ENCODE measurements at places on chromosomes 5 and 9.

DNA sequence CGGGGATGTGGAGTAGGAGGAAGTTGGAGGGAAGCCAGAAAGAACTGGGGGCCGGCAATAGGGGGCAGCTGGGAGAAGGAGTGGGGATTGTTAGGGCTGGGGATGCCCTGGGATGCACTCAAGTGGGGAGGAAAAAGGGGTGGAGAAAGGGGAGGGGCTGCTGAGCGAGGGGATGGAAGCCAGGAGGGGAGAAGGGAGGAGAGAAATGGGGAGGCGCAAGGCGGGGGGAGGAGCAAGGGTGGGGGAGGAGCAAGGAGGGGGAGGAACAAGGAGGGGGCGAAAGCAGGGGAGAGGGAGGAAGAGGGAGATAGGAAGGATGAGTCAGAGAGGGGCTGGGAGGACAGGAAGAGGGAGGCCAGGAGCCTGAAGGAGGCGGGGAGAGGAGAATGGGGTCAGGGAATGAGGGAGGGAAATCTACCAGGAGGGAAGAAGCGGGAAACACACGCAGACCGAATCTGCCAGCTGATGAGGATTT, 1.6 kb downstream of the IRX4 start:
- DNase-seq: peak; percentile 93

GRCh38 chr5:141742866-141743851, 61.1 kb upstream of the ARAP3 start:
- DNase-seq: peak; percentile 79

DNA sequence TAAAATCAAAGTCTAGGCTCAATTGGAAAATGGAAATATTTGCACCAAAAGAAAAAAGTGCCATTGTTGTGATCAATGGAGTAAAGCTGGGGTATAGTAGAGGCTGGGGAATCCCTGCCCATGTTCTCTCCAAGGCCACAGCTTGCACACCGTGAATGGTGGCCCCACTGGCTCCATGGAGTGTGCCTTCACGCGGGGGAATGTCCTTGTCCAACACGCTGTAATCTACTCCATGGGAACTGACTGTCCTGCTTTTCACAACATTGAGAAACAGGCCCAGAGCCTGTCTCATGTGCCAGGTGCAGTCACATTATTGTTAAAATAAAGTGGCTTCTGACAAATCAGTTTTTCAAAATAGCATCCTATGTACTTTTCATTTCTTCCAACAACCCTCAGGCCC, 33.1 kb upstream of the ITGA2 start:
- DNase-seq: no peak

- no peak for DNase-seq
These were observed 2.2 kb upstream of the GNPDA1 start for GRCh38 chr5:142014911-142015584.

DNA sequence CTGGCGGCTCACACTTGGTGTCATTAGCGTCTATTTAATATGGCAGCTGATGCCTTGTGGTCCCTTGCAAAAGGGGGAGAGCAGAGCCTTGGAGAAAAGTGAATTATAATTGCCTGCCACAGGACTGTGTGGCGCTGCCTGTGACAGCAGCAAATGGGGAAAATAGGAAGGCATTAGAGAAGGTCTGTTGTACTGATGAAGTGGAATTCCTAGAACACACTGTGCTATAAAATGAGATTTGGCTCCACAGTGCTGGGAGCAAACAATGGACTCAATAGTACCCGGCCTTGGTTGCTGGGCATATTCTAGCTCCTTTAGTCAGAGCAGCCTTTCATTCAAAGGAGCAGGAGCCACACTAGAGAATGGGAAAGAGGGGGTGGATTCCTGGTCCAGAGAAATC, 21.3 kb downstream of the SEMA6A start:
- no peak for DNase-seq

- DNase-seq: no peak
These were observed 81.2 kb downstream of the PHAX start for GRCh38 chr5:126681970-126682369.

DNA sequence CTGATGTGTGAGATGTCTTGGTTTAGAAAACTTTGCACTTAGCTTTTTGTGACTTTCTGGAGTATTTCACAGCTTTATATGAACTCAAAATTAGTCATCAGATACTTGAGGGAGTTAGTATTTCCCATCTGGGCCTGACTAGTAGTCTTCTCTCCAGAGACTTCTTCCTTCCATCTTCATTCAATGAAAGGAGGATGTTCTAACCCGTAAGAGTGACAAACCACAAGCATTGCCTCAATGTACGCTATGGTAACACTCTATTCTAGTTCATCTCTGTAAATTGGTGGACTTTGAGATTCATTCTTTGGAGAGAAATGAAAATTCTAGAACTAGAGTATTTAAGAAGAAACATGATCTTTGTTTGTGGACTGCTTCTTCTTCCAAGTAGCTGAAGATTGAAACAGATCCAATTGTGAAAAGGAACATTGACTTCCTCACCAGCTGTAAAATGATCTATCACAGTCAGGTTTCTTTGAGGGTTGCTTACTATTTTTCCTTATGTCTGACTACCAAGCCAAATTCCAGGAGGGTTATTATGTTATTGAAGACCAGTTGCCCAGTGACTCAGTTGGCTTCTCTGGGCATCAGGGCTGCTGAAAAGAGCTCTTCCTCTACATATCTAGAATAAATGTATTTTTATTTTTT, 157.6 kb downstream of the SLC12A2 start:
- DNase-seq: no peak

DNA sequence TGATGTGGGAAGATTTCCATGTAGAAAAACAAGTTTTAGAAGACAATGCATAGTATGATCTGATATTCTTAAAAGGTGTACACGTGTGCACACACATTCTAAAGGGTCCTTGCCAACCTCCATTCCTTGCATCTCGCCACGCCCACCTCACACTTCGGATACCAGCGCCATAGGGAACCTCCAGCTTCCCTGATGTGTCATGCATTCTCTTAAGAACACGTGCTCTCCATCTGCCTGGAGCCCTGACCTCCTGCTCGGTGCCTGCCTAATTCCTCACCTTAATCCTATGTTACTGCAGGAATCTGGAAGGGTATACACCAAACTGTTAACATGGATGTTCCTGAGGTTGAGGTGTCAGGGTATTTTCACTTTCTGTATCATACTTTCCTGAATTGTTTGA, 63.1 kb downstream of the PTCD2 start:
- DNase-seq: no peak

- DNase-seq: peak; percentile 51
These were observed 436.5 kb upstream of the SLC30A5 start for GRCh38 chr5:68657055-68657961.

- no peak for DNase-seq
These were observed 38.0 kb downstream of the ABITRAM start for GRCh38 chr9:108972186-108972585.

GRCh38 chr5:126271141-126271540, 152.1 kb upstream of the GRAMD2B start:
- no peak for DNase-seq

DNA sequence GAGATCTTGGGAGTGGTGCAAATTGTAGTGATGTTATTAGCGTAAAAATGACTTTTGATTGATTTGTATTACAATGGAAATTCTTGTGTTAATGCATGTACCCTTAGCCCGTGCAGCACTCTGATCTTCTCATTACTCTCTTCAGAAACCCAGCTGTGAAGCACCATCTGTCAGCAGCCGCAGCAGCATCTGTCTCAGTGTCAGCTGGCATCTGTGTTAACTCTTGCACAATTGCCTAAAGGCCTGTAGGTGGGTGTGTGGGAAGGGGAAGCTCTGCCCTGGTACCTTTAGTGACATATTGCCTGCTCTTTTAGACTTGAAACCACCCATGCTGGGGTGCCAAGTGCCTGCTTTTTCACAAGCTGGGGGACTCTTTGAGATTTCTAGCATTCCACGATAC, 101.3 kb downstream of the FBXL7 start:
- DNase-seq: no peak

GRCh38 chr9:70222354-70222753, 36.4 kb upstream of the SMC5 start:
- DNase-seq: no peak

GRCh38 chr9:131478911-131479310, 23.8 kb upstream of the POMT1 start:
- no peak for DNase-seq

DNA sequence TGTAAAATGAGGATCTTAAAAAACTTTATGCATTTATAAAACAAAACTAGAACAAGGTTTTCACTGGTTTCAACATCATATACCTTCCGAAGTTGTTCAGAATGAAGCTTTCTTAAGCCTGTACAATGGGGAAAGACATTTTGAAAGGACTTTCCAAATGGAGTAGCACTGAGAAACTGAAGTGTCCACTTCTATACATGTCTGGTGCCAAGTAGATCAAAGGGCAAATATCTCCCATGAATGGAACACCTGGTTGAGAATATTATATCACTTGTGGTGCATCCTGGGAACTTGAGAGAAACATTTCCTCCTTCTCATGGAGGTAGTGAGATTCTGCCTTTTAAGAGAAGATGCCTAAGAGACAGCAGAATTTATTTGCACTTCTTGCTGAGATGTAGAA, 182.1 kb upstream of the ACTBL2 start:
- DNase-seq: no peak

DNA sequence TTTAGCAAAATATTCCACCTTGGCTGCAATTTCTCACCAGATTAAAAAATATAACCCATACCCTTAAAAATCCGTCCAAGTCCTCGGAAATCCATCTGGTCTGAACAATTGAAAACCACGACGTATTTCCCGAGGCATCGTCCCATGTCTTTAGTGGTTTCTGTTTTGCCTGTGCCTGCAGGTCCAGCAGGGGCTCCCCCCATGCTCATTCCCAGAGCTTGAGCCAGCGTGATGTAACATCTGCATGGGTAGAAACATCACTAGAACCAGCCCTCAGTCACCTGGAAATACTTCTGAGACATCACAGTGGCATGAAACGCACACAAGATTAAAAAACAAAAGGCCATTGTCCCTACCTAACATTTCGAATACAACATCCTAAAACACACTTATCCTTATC, 114.0 kb downstream of the DNAH5 start:
- DNase-seq: no peak

GRCh38 chr5:14481349-14481748, 100.2 kb upstream of the OTULINL start:
- no peak for DNase-seq

GRCh38 chr5:107772418-107773310, 101.9 kb upstream of the EFNA5 start:
- DNase-seq: peak; percentile 33

DNA sequence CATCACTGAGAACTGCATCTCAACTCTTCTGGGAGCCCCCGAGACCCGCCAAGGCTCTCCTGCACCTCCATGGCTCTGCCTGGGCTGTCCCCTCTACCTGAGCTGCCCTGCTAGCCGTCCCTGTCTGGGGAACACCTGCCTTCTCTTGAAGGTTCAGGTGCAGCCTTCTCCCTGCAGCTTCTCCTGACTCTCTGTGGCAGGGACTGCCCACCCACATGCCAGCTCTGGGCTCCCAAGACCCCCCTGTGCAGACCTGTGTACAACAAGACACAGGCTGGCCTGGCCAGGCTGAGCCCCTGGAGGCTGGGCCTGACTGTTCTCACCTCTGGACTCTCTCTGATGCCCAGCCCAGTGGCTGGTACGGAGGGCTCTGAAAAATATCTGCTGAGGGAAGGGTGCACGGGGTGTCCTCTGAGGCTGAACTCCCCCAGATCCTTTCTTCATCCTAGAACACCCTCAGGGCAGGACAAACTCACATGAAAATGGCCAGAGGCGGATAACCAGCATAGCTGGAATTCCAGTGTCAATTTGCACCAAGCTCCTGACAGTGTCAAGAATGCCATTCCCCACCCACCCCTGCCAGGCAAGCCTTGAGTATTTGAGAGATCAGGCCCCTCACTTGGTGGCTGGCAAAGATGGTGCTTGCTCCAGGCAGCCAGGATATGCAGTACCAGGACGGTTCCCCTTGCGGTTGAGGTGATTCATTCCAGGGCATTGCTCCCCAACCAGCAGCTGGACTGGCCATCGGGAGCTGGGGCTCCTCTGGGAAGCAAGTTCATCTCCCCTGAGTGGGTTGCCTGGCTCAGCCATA, 40.9 kb upstream of the SLC25A51 start:
- peak; percentile 57 for DNase-seq

DNA sequence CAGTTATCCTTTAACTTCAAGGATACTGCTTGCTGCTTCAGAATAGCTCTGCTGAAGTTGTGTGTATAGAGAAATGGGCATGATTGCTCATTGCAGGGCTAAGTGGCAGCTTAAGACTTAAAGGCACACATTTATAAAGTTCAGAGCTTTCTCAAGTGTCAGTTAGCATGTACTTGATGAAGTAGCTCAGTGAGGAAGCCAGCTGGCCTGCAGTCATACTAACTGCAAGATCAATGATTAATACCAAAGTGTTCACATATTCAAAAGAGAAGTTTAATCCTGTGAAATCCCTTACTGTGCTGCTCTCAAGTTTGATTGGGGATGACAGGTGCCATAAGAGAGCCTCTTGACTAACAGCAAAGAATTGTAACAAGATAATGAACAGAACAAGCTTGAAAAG, 483.4 kb upstream of the NUDT12 start:
- DNase-seq: no peak

DNA sequence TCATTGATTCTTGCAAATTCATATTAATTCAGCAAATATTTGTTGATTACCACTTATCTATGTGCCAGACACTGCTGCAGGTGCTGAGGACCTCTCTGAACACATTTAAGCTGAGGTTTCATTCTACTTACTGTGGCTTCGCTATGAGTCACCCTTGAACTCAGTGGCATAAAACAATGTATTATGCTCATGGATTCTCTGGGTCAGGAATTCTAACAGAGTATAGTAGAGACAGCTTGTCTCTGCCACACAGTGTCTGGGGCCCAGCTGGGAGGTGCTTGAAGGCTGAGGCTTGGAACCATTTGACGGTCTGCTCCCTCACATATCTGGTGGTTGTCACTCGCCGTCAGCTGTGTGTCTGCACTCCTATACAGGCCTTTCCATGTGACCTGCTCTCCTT, 124.3 kb upstream of the NR3C1 start:
- DNase-seq: no peak

GRCh38 chr5:167304834-167305469, 986.5 kb upstream of the WWC1 start:
- DNase-seq: no peak

- no peak for DNase-seq
These were observed 231.9 kb downstream of the DMAC1 start for GRCh38 chr9:7567687-7568086.

GRCh38 chr5:33244441-33245150, 196.2 kb upstream of the TARS1 start:
- no peak for DNase-seq

DNA sequence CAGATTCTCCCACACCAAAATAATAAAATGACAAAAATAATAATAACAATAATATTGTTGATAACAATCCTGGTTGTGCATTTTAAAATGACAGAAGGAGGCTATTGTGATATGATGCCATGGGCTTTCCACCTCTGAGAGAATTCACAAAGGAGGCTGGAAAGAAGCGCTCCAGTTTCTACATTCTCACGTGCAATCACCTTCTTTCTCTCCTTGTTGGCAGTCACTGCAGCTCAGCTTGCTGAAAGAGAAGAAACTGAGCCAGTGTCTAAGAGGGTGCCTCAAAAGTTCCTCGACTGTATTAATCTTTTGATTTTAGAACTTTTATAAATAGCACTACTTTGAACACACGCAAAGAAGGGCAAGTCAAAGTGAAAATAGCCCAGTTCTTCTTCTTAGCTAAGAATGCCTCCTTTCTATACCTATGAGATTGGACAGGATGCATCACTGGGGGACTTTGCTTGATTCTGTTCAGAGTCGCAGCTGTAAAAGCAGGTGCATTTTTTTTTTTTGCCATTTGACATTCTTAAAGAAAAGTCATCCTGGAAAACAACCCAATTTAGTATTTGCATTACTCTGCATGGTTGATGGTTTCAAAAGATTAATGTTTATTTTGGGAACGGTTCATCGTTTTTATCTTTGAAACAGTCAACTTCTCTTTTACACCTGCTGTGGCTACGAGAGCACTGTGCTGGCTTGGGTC, 12.4 kb upstream of the SUB1 start:
- DNase-seq: no peak

- no peak for DNase-seq
These were observed 303.6 kb downstream of the PIK3R1 start for GRCh38 chr5:68519143-68519542.

All from H9 (cell line).